ENCODE measurements at places on chromosomes 11 and 22. TPM values are rescaled to one million over a fixed set of nuclear protein-coding genes. Genes with fewer than 3 reads are reported as not detected.

GRCh38 chr11:65599955-65600246 lies 4.3 kb upstream of the KCNK7 start:
- DNase-seq = no peak

- DNase-seq = no peak
Measured at GRCh38 chr11:105168457-105168856, 28.9 kb upstream of the CARD18 start.

GRCh38 chr11:110710628-110711381 lies 1.4 kb downstream of the ARHGAP20 start:
- DNase-seq = peak; percentile 58

DNA sequence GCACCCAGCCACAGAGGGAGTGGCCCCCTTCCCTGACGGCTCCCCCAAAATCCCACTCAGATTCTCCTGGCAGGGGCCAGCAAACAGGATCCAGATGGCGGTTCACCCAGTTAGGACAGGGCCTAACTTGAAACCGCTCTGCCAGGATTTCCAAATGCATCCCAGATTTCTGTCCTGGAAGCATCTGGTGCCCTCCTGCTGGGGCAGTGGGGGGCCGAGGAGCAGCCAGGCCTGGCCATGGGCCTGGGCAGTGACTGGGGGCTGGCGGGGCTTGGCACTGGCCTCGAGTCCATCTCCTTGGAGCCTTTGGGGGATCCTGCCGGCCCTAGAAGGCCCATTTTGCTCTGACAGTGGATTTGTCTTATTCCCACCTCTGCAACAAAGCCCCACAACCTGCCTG lies 17.9 kb upstream of the EMID1 start:
- no peak for DNase-seq

DNA sequence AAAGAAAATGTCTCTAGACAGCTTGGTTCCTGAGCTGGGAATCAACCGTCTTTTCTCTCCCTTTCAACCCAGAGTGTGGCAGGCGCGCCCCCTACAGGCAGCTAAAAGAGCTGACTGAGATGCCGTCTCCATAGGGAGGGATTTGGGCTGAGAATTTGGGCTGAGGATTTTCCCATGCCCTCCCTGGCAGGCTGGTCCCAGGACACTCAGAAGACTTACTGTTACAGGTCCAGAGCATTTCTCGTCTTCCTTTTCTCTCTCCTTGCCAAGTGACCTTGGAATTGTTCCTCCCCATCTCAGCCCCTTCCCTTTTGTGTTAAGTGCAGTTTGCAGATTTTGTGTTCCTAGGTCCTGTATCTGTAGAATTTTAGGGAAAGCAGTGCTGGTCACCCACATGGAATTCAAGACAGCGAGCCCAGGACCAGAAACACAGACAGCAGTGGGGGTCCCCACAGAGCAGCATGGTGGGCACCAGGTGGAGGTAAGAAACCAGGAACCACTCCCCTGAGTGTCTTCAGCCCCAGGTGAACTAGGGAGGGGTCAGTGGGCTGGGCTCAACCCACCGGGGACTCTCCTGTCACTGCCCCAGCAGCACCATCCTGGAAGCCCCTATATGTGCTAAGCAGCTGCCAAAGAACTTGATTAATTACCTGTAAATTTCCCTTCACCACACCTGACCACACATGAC lies 9.9 kb upstream of the IGLL5 start:
- peak; percentile 87 for DNase-seq

DNA sequence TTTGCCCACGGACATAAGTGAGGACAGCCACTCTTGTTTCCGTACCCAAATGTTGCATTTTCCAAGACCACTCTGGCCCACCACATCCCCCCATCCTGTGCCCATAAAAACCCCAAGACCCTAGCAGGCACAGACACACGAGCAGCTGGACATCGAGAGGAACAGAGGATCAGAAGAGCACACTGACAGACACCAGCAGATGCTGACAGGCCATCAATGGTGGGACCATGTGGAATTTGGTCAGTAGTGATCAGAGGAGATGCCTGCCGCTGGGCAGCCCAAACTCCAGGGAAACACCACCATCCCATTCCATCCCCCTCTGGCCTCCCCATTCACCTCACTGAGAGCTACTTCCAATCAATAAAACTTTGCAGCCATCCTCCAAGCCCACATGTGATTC lies 87.0 kb downstream of the DLG2 start:
- DNase-seq = no peak

DNA sequence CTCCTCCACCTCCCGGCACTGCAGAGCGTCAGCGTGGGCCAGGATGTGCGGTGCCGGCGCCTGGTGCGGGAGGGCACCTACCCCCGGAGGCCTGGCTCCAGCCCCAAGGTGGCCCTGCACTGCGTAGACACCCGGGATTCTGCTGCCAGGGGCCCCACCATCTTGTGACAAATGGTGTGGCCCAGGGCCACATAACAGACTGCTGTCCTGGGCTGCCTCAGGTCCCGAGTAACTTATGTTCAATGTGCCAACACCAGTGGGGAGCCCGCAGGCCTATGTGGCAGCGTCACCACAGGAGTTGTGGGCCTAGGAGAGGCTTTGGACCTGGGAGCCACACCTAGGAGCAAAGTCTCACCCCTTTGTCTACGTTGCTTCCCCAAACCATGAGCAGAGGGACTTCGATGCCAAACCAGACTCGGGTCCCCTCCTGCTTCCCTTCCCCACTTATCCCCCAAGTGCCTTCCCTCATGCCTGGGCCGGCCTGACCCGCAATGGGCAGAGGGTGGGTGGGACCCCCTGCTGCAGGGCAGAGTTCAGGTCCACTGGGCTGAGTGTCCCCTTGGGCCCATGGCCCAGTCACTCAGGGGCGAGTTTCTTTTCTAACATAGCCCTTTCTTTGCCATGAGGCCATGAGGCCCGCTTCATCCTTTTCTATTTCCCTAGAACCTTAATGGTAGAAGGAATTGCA lies 13.5 kb downstream of the TSKU start:
- no peak for DNase-seq

DNA sequence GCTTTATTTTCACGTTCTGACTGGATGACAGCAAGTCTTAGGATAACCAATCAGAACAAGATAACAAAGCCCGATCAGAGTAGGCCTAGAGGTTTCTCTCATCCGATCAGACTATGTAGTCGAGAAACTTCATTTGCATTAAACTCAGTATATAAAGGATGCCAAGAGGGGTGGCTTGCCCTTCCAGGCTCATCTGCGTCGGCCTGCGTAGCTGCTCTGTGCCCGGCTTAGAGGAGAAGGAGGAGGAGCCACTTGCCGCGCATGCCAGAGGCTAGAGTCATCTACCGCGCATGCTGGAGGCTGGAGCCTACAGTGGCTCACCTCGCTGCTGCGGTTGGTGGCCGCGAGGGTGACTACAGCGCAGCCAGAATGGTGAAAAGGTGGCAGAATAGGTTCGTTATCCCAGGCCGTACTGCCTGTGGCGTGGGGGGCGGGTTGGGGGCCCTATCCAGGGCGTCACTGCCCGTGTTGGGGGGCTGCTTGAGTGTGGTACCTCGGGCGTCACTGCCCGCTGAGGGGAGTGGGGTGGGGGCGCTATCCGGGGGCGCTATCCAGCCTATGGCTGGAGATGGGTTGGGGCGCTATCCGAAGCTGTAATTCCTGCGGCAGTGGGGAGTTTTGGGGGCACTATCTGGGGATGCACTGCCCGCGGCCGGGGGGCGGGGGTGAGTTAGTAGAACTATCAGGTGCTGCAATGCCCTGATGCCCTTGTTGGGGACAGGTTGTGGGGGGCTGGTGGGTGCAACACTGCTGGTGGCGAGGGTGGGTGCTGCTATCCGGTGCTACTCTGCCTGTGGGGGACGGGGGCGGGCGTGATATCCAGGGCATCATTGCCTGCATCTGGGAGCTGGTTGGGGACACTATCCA lies at the start of gene RFPL2:
Gene RFPL2 (minus strand): TSS at position 218 of the 867 bp plus-strand sequence. CDS start 2,622 bp downstream, outside the sequence.
- DNase-seq = peak; percentile 94

DNA sequence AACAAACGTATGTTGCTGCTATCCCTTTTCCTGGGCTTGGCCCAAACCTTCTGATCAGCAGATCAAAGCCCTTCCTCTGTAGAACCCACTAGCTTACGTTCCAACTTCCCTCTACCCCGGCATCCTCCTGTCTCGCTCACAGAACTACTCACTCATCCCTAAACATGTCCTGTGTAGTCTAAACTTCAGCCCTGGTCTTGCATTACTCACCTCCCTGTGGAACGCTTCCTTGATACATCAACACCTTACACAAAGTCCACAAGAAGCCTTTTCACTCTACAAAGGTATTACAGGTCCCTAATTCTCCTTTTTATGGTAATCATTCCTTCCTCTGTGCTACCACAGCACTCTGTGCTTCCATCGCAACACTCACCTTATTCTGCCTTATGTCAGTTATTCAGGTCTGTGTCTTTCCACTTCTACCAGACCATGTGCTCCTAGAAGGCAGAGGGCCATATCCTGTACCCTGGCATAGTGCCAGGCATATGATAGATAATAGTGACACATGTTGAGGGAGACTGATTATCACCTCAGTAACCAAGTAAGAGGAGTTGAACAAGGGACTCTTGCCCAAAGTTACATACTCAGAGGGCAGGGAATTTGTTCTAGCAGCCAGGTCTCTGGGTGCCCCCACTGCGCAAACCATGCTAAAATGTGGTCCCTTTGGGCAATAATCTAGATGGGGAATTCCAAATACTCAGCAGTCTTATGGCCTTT lies 41.6 kb downstream of the USP35 start:
- DNase-seq = no peak

DNA sequence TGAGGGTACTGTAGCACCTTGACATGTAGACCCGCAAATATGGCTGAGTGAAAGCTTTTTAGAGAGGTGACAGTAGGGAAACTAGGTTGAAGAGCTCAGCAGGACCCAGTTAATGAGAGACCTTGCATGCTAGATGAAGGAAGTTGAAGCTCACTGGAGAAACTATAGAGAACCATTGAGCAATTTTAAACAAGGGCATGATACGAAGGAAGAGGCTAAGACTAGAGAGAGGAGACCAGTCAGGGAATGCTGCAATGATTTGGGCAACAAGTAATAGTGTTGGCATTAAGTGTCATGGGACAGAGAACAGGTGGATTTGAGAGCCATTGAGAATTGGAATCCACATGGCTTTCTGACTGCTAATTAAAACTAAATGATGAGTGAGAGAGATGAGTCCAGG lies 4.1 kb downstream of the OLFML1 start:
- DNase-seq = no peak

- DNase-seq = no peak
Measured at GRCh38 chr22:44057401-44057987, 33.4 kb downstream of the PARVB start.

- peak; percentile 99 for DNase-seq
Measured at GRCh38 chr22:24951942-24952836, at the start of gene KIAA1671. Gene KIAA1671, plus strand, starts transcription at chr22:24952716. Its CDS starts 75,284 bp downstream, at chr22:25028000.

DNA sequence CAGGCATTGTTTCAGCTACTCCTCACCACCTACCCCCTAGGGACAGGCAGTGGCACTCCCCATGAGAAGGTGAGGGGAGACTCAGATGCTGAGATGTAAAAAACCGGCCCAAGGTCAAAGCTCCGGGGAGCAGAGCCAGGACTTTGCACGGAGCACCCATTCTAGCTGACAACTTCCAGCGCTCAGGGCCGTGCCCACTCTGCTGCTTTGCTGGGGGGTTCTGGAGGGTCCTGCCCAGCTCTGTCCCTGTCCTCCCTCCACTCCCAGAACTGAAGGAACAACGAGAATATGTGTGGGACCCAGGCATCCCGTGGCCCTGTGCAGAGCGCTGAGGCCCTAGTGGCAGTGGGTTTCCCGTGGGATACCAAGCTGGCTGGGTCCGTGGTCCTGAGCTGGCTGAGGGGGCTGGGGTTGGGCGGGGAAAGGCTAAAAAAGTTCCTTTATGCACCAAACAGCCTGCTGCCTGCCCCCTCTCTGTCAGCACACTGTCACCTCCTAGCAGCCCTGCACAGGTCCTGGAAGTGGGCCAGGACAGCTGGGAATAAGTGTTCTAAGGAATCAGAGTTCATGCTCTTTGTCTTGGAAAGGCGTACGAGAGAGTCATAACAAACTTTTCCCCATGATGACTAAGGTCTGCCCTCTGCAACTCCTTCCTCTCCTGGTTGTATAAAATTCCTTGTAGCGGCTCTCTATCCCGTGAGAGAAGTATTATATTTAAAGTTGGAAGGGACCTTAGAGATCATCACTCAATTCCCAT lies 1.9 kb downstream of the MS4A10 start:
- no peak for DNase-seq

- DNase-seq = no peak
Measured at GRCh38 chr11:131370901-131371790, 731 bp downstream of the NTM start.

DNA sequence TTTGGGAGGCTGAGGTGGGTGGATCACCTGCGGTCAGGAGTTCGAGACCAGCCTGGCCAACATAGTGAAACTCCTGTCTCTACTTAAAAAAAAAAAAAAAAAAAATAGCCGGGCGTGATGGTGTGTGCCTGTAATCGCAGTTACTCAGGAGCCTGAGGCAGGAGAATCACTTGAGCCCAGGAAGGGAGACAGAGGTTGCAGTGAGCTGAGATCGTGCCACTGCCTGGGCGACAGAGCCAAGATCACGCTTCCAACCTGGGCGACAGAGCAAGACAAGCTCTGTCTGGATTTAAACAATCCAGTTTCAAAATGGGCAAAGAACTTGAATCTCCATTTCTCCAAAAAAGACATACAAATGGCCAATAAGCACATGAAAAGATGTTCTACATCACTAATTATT lies 12.5 kb downstream of the LMO2 start:
- no peak for DNase-seq

DNA sequence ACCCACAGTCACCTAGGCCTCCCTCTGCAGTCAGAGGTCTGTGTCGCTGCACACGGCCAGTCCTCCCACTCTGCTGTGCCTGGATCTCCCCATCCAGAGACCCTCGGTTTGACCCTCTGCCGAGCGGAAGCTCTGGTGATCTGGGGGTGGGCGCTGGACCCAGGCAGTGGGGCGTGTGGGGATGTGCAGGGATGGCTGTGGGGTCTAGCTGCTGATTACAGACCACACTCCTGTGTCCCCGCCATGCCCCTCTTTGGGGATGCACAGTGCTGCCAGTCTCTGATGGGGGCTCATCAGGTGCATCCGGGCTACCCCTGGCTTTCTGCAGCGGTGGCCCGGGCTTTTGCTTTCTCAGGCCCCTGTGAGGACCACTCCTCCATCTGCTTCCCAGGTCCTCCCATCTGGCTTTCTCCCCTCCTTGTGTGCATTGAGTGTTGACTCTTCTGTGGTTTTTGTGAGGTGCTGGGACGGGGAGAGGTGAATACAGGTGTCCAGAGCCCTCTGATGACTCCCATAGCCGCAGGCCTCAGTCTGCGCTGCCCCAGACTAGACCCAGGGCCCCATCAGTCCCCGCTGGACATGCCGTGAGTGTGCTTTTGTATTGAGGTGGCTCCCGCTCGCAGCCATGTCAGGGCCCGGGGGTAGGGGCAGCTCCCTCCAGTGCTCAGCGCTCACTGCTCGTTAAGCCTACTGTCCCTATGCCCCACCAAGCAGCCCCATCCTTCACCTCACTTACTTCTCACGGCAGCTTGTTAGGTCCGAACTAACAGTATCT lies 251.6 kb downstream of the TBC1D22A start:
- no peak for DNase-seq

GRCh38 chr11:95301474-95301873 lies 70.5 kb upstream of the SESN3 start:
- no peak for DNase-seq

GRCh38 chr11:60159868-60160267 lies 23.0 kb downstream of the MS4A6A start:
- DNase-seq = no peak

DCHS1 gene
- total RNA-seq = 4.5 TPM

MMP11 gene
- total RNA-seq = 4.1 TPM

TMPRSS4 gene
- not detected for total RNA-seq

TTLL12 gene
- 27.8 TPM for total RNA-seq

KCNJ11 gene
- total RNA-seq = 5.0 TPM

SLC22A6 gene
- not detected for total RNA-seq

SLC22A9 gene
- not detected for total RNA-seq

OR10A3 gene
- total RNA-seq = not detected

OR8D4 gene
- not detected for total RNA-seq

ACRV1 gene
- 0.47 TPM for total RNA-seq

SPON1 gene
- total RNA-seq = 35.9 TPM

All from neural progenitor cell (in vitro differentiated cells).